ENCODE measurements at places on chromosomes 12 and 14. TPM values are rescaled to one million over a fixed set of nuclear protein-coding genes. Genes with fewer than 3 reads are reported as not detected.

The ZDHHC22 gene
- 0.57 TPM for total RNA-seq

The FAM90A1 gene
- total RNA-seq, result 0.40 TPM

The ESR2 gene
- 0.52 TPM for total RNA-seq

DNA sequence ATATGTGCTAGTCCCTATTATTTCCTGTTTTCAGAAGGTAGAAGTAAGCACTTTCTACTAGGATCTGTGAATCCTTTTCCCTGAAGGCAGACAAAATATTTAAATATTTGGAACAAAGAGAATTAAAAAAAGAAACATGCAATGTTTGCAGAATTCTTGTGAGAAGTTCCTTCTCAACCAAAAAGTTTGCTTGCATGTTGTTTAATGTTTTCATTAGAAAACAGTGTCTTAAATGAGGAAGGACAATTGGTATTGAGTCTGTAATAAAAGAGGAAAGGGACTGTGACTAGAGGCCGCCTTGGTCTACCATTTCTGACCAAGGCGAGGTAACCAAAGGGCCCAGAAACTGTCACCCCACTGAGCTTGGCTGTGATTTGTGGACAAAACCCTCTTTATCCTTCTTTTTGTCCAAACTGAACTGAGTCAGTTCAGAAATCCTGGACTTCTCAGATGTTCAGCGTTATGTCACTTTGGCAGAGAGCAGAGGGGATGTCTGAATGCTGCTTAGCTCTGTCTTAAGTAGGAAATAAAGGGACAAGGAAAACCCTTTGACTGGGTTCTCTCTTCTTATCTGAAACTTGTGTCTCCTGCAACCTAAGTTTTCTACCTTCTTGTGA, 129.8 kb upstream of the CPM start:
- no peak for DNase-seq
- no peaks in the 10 kb centered on the region for H3K36me3 ChIP-seq
- H3K27me3 ChIP-seq, result no peaks in the 10 kb centered on the region
- H3K4me3 ChIP-seq, result no peak overlapping the region
- no peak overlapping the region for H3K27ac ChIP-seq

DNA sequence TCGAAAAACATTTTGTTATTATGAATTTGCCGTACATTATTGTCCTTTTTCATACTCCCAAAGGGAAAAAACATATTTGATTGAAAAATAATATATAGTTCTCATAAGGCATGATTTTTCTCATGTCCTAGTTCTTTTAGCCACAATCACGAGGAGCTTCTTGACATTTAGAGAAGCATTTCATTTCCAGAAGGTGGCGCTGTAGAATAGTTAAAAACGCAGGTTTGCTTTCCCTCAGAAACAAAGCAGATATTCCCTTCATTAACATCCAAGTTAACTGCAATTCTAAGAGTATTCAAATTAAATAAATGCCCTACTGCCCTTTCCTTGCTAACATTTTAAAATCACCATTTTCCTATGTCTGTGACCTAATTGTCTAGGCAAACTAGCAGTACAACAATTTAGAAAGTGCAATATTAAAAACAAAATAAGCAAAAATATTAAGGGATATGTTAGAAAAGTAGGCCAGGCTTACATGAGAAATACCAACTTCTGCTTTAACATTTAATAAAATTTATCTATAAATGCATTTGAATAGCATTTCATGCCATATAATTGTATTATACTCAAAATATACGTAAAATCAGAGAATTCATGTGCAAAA, 10.9 kb upstream of the PIK3C2G start:
- H3K27me3 ChIP-seq, result no peaks in the 10 kb centered on the region
- DNase-seq, result no peak
- H3K4me1 ChIP-seq, result no peaks in the 10 kb centered on the region
- no peak overlapping the region for H3K27ac ChIP-seq
- no peaks in the 10 kb centered on the region for H3K36me3 ChIP-seq

- H3K4me3 ChIP-seq, result peak overlapping the region; percentile 91
- no peaks in the 10 kb centered on the region for H3K27me3 ChIP-seq
- H3K4me1 ChIP-seq, result no peaks in the 10 kb centered on the region
- DNase-seq, result peak; percentile 59
- peaks cover 42% of the 10 kb centered on the region for H3K36me3 ChIP-seq
- no peak overlapping the region for H3K27ac ChIP-seq
These were observed 607 bp downstream of the OS9 start for GRCh38 chr12:57694459-57695019.

DNA sequence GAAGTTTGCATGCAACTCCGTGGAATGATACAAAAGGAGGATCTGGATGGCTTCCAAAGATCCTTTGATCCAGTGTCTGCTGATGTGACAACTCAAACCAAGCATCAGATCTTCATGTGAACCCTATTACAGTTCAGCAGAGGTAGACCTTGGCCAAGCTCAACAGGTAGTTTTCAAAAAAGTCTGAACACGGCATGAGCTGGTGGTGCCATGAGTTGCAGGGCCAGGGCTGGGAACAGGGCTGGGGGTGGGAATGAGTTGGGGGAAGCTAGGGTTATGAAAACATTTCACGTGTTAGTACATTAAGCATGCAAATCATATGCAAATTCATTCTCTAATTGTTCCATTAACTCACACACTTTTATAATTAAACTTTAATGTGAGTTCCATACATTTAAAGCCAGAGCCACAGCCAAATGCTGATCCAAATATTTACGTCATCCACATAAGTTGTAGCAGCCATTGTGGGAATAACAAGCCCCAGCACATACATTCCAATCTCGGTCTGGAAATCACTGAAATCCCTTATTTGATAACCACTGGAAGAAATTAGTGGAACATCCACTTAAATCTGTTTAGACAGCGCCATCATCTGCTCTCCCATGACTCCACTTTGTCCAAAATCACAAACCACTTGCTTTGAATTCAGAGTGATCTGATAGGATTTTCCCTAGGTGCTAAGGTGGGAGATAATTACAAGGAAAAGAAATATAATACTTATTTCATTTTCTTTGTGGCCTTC, 158.5 kb downstream of the APAF1 start:
- H3K27me3 ChIP-seq, result no peaks in the 10 kb centered on the region
- H3K36me3 ChIP-seq, result peaks cover 12% of the 10 kb centered on the region
- no peak overlapping the region for H3K27ac ChIP-seq
- H3K4me3 ChIP-seq, result no peak overlapping the region
- peak; percentile 33 for DNase-seq

DNA sequence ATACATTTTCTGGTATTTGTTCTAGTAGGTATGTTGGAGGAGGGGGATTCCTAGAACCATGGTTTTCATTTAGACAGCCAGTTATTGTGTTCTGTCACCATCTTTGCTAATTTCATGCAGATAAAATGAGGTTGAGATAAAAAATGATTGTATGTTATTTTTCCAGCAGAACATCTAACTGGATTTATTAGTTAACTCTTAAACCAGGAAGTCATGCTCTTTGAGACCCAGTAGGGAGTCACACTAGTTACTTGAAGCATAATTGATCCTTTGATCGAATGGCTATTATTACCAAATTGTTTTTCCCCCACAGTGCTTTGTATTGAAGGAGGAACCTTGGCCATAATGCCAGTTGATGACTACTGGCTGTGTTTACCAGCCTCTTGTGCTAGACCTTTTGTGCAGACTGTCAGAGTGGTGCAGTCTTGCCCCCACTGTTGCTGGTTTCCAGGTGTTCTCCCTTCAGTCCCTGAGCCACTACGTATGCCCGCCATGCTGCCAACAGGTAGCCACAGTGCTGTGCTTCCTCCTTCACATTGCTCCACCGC, 6.0 kb downstream of the EID3 start:
- no peak for DNase-seq
- no peak overlapping the region for H3K27ac ChIP-seq
- no peak overlapping the region for H3K4me3 ChIP-seq
- no peaks in the 10 kb centered on the region for H3K27me3 ChIP-seq
- peaks cover 49% of the 10 kb centered on the region for H3K36me3 ChIP-seq

GRCh38 chr12:44875954-44876543, at the start of gene NELL2:
Gene NELL2 (minus strand): TSS chr12:44876315. CDS start chr12:44875869, 446 bp downstream.
- H3K27me3 ChIP-seq, result peaks cover 31% of the 10 kb centered on the region
- H3K4me1 ChIP-seq, result peaks cover 5% of the 10 kb centered on the region
- no peaks in the 10 kb centered on the region for H3K36me3 ChIP-seq
- H3K4me3 ChIP-seq, result peak within 1 kb of the TSS; percentile 86
- peak; percentile 96 for DNase-seq

All from endodermal cell (in vitro differentiated cells).